DMS 273 treated with DMSO at 0.1 percent for 48 hours (cell line): ENCODE measurements at places on chromosomes 11 and 22.
A peak's percentile ranks its signal among the peaks of the same experiment; 100 is the strongest.

- DNase-seq: no peak
These were observed 63.5 kb downstream of the CEP164 start for GRCh38 chr11:117391181-117391580.

DNA sequence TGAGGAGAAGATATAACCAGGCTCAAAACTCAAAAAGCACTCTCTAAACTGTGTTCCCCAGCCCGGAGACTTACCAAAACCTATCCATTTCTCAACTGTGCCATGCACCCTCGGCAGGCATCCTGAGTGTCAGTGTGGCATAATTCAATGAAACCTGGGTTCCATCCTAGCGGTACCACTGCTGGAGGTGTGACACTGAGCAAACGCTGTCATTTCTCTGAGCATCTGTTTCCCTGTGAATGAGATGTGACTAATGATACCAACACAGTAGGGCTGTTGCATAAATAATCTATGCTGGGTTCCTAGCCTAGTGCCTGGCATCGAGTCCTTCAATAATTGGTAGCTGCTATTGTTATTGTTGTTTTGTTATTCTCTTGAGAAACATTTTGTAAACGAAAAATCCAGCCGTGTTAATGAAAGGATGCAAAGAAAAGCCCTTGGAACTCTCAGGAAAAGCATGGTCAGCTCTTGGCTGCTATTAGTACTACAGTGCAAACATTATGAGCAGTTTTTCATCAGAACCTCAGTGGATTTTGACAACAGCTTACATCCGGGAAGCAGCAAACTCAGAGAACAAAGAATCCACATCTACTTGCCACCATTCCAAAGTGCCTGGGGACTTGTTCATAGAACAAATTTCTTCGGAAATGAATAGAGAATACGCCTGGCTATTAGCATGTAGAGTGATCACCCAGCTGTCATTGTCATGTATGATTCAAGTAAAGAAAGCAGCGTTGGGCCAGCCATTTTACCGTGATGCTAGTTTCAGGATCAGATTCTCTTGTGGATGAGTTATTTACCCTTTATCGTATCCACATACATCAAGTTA is 53.7 kb downstream of the TECTA start:
- no peak for DNase-seq

DNA sequence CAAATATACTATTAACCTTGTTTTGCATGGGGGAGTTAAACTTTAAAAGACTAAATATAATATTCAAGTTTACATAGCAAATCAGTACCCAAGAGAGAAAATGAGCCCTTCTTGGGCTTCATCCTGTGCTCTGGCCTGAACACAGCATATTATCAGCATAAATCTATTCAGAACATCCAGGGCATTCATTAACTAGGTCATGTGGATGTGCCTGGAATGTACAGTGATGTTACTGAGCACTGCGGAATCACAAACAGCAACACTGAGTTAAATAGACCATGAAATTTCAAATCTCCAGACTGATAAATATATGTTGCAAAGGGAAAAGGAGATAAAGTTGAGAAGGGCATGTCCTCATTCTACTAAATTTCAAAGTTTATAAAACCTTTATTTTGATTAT is 426.4 kb downstream of the AASDHPPT start:
- DNase-seq: no peak

- DNase-seq: no peak
These were observed 52.4 kb downstream of the CD82 start for GRCh38 chr11:44617671-44618461.

DNA sequence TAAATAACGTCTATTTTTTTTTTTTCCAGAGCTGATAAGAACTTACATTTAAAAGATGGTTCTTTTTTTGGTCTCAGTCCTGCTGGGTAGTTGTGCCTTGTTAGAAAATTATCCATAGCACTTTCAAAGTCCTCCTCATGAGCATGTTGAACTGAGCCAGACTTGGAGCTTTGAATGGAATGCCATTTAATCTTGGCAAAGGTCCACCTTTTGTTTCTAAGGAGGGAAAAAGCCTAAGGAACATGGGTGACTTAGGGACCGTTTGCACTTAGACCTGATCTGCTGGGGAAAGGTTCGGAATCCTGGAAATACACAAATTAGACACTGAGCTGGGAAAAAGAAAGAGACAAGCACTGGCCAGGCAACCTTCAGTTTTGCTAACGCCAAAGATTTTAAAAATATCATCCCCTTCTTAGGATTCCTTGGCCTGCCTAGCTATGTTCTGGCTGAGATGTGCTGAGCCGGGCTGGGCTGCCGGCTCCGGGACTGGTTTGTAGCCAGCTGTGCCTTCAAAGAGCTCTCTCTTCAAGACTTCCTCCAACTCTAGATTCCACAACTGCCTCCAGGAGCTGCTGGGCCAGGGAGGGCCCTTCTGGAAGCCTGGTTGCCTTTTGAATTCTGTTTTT is 67.4 kb downstream of the ENDOD1 start:
- no peak for DNase-seq

DNA sequence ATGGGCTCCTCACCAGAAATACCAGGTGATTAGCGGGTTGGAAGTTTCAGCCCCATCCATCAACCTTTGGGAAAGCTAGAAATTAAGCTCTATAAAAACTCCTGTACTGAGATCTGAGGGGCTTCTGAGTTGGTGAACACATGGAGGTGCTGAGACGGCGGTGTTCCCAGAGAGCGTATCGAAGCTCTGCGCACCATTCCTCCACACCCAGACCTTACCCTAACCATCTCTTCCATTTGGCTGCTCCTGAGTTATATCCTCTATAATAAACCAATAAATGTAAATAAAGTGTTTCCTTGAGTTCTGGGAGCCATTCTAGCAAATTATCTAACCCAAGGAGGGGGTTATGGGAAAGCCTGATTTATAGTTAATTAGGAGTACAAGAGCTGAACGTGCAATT is 41.4 kb downstream of the TMEM123 start:
- no peak for DNase-seq

- DNase-seq: no peak
These were observed 336.8 kb downstream of the GUCY1A2 start for GRCh38 chr11:106681435-106681834.

GRCh38 chr11:75099635-75100034 is 3.0 kb upstream of the OR2AT4 start:
- no peak for DNase-seq

DNA sequence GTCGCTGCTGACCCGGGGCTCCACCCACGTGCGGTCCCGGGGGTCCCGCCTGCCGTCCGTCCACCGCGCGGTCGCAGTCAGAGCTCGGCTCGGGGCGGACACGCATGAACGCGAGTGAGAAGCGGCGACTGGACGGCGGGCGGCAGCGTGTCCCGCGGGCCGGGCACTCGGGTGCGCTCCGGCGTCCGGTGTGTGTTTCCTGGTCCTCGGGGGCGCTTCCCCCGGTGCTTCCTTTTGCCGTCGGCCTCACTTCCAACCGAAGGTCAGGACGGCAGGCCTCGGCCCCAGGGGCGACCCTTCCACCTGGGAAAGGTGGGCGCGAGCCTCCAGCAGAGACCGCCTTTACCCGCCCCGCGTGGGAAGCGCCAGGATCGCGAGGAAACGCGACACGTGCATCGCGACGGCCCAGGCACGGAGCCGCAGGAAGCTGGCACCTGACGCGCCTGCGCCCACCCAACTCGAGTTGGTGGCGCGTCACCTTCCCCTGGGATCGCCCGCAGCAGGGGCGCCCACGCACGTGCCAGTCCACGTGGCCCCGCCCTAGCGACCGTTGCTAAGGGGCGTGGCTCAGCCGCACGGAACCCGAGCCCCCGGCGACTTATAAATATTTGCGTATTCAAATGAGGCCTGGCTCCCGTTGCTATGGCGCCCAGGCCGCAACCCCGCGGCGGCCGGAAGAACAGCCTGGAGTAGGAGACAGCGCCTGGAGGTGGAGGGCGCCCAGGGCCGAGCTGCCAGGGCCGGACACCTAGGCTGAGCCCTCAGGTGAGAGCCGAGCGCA is at the start of gene LRRC56:
Gene LRRC56, plus strand, starts transcription at position 687 of the 781 bp plus-strand sequence. CDS start 3,158 bp downstream, outside the sequence.
- peak; percentile 18 for DNase-seq

DNA sequence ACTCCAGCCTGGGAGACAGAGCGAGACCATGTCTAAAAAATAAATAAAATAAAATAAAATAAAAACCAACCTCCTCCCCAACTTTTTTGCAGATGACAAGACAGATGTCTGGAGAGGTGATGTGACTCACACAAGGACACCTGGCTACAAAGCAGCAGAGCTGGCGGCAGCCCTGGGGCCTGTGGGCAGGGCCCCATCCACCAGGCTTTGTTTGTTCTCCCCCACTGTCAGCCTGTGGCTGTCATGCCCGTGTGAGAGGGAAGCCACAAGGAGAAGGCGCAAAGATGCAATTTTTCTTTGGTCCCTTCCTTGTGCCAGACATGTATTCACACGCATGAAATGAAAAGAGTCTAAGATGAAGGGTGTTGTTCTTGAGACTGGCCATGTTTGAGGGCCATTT is 16.6 kb downstream of the CD59 start:
- no peak for DNase-seq

GRCh38 chr22:32103658-32104315 is 55.3 kb downstream of the C22orf42 start:
- DNase-seq: no peak

DNA sequence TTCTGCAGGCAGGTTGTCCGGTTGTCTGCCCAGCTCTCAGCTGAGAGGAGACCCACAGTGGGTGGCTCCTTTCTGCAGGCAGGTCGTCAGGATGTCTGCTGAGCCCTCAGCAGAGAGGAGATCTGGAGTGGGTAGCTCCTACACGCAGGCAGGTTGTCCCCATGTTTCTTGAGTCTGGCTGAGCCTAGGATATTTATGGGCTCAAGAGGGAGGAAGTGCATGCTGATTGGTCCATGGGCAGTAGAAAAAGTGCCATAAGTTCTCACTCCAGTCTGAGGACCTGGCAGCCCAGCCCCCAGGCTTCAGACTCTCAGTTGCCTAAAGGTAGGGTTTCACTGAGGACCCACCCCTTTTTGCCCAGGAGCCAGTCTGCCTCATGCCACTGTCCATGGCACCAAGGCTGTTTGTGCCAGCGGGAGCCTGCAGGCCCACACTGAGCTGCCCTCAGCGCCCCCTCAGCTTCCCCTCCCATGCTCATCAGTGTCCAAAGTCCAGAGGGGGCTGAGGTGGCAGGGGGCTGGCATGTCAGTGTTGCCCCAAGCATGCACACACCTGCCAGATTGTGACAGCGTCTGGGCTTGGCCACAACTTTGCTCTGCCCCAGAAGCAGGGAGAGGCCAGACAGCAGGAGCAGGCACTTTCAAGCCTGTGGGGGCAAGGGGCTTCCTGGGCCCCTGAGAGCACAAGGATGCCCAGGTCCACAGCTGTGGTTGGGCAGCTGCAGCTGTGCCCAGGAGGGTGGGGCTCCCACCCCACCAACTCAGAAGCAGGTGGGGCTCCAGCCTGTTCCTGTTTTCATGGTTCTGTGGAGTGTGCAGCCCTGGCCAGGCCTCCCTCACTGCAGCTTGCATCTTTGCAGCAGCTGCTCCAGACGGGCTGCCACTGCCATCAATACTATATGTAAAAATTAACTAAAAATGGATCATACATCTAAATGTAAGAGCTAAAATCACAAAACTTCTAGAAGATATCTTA is 3.8 kb upstream of the RNF141 start:
- no peak for DNase-seq

- DNase-seq: no peak
These were observed 32.4 kb upstream of the CLNS1A start for GRCh38 chr11:77669848-77670511.

GRCh38 chr11:12213883-12214282 is 103.5 kb downstream of the MICAL2 start:
- DNase-seq: no peak

DNA sequence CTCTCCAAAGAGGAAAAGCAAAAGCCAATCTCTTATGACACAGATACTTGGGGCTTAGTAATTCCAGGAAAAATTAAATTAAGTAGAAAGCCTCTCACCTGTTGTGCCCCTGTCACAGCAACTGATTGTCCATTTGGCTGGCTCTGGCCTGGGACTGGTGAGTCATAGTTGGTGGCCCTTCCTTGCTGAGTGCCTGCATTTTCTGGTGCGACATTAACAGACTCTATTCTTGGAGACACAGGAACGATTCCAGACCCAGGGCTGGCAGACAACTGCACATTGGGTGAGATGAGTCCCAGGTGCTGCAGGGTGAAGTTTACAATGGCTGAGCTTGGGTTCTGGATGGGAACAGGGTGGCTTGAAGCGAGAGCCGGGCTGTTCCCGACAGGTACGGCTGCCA is 15.6 kb downstream of the E2F8 start:
- no peak for DNase-seq

DNA sequence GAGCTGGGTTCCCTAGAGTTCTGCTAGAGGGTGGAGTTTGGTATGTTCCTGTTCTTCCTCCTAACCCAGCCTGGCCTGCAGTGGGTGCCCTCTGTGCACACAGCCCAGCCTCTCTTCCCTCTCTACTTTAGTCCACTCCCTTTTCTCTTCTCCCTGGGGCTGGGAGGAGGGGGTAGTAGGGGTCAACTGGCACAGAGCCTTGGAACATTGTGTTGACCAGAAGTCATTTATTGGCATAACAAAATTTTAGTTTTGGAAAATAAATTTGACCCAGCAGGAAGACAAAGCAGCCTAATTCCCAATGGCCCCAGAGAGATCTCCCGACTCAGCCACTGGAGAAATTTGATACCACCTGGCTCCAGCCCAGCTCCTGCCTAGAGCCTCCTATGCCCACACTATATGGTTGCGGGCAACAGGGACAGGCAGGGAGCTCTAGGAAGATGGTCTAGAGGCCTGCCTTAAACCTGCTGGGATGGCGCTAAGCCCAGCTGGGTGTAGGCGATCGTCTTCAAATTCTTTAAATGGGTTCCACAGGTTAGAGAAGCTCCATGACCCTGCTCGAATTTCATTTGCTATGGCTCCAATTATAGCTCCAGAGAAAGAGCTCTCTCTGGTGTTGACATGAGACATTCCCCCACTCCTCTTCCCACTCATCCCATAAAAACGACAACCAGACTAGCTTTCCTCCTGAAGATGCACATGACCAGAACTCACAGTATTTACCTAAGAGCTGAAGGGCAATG is 9.9 kb downstream of the PCSK7 start:
- peak; percentile 51 for DNase-seq

GRCh38 chr22:33792832-33793231 is 127.4 kb downstream of the LARGE1 start:
- DNase-seq: no peak

DNA sequence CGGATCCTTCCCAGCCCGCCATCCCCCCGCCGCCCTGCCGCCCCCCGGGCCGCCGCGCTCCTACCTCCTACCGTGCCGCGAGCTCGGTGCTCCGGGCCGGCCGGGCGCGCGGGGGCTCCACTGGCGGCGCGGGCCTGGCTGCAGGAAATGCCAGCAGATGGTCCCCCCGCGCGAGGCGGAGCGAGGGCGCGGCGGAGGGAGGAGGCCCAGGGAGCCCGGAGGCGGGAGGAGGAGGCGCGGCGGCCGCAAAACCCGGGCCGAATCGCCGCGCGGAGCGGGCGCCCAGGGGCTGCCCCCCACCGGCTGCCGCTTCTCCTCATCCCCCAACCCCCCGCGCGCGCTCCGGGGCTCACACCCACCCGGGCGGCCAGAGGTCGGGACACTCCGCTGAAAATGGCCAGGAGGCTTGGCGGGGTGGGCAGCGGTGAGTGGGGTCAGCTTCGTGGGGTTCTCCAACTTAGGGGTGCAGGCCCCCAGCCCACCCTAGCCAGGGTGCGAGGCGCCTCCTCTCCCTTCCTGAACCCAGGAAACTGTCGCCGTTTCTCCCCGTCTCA is at the start of gene OSBPL5:
Gene OSBPL5, minus strand, starts transcription at position 159 of the 554 bp plus-strand sequence. CDS start 36,162 bp downstream, outside the sequence.
- DNase-seq: no peak
